CD8-positive, alpha-beta memory T cell (primary cell): ENCODE measurements at places on chromosomes 13 and 19.

GRCh38 chr13:53135301-53135700, 106.7 kb downstream of the OLFM4 start:
- DNase-seq = no peak

DNA sequence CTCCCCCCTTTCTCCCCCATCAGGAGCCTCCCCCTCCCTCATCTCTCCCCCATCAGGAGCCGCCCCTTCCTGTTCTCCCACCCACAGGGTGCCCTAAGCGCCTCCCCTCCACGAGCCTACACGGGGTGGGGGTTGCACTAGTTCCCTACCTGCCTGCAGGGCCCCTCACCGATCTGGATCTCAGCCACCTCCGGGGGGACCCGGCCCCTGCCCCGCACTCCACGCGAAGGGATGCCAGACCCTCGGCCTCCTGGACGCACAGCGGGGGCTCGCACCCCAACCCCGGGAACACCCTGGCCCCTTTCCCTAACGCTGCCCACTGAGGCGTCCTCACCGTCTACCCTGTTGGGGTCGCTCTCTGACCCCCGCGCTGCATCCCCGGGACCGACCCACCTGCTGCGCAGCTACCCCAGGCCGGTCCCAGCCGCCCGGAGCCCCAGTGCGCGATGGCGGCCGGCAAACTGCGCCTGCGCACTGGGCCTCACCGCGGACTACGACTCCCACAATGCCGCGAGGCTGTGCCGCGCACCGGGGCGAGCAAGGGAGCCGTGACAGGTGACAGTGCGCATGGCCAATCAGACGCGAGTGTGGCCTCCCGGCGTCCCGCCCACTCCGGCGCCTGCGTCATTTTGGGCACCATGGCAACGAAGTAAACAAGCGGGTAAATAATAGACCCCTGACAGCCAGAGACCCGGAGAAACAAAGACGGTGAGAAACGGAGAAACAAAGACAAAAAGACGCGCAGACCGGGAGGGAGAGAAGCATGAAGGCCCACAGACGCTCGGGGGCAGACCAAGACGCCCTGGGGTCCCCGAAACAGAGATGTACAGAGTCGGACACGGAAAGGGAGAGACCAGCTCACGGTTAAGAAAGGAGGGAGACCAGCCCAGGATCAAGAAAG, at the start of gene ZSCAN18:
TSS of gene ZSCAN18 (minus strand) at position 451 of the 901 bp plus-strand sequence. CDS start 7,964 bp downstream, outside the sequence.
- peak; percentile 99 for DNase-seq

- no peak for DNase-seq
These were observed 2667.7 kb upstream of the PCDH20 start for GRCh38 chr13:64083396-64083795.

DNA sequence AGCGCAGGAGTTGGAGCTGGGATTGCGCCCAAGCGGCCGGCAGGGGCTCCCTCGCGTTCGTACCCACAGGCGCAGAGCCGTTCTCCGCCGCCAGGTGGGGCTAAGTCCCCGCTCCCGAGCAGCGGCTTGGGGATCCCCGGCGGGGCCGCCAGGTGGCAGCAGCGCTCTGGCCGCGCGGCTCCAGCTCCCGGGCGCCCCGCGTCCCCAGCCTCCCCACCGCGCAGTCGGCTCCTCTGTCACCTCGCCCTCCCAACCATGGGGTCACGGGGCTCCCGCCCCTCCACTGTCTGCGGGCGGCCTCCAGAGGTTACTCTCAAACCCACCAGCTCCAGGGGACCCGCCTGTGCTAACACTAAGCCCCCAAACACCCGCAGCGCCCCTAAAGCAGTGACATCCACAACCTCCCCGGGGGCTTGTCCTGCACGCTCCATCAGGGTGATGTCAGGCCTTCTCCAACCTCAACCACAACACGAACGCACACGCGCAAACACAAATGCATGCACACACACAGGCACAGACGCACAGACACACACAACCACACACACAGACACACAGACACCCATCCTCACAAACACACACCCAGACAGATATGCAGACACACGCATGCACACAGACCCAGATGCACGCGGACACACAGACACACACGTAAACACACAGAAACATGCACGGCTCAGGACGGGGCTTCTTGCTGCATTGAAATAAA, 18.4 kb upstream of the KCTD15 start:
- peak; percentile 82 for DNase-seq
